Effector memory CD4-positive, alpha-beta T cell (primary cell): ENCODE measurements at places on chromosomes 4 and X.

- H3K27ac ChIP-seq, result no peak overlapping the region
- H3K27me3 ChIP-seq, result no peaks in the 10 kb centered on the region
- no peak for DNase-seq
- no peak overlapping the region for H3K4me3 ChIP-seq
- no peaks in the 10 kb centered on the region for H3K36me3 ChIP-seq
Measured at GRCh38 chr4:58767598-58767997, 1657.4 kb upstream of the IGFBP7 start.

DNA sequence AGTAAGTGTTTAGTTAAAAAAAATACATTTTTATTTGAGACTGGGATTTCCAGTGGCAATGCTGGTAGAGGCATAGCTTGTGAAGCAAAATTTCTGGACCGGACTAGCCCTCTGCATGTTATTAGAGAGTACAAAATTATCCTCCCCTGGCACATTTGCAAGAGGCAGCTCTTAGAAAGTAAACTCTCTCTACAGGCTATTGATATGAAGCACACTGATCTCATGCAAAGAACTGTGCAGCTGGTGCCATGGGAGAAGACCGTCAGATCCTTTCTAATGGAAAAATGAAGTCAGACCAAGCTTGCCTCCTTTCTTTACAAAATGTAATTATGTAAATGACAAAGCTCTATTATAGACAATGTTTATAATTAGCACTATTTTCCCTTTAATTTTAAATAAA is 2717.2 kb downstream of the PCDH7 start:
- no peak for DNase-seq
- no peak overlapping the region for H3K27ac ChIP-seq
- H3K27me3 ChIP-seq, result no peaks in the 10 kb centered on the region

DNA sequence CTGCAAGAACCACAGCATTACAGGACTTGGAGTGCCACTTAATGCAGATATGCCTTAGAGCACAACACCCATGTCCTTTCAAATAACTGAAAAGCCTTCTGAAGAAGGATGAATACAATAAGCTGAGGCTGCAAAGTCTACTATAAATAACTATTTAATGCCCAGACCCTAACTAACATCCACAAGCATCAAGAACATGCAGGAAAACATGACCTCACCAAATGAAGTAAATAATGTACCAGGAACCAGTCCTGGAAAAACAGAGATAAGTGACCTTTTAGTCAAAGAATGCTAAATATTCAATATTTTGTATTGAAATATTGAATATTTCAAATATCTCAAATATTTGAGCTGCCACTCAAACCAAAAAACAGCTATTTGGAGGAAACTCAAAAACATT is 16.9 kb downstream of the ACTRT1 start:
- H3K4me1 ChIP-seq, result no peaks in the 10 kb centered on the region
- no peaks in the 10 kb centered on the region for H3K27me3 ChIP-seq
- no peaks in the 10 kb centered on the region for H3K36me3 ChIP-seq

GRCh38 chrX:149512225-149512885 is 7.2 kb upstream of the IDS start:
- peak; percentile 38 for DNase-seq
- no peaks in the 10 kb centered on the region for H3K27me3 ChIP-seq
- no peak overlapping the region for H3K27ac ChIP-seq
- no peaks in the 10 kb centered on the region for H3K4me1 ChIP-seq
- H3K4me3 ChIP-seq, result no peak overlapping the region
- no peaks in the 10 kb centered on the region for H3K36me3 ChIP-seq

DNA sequence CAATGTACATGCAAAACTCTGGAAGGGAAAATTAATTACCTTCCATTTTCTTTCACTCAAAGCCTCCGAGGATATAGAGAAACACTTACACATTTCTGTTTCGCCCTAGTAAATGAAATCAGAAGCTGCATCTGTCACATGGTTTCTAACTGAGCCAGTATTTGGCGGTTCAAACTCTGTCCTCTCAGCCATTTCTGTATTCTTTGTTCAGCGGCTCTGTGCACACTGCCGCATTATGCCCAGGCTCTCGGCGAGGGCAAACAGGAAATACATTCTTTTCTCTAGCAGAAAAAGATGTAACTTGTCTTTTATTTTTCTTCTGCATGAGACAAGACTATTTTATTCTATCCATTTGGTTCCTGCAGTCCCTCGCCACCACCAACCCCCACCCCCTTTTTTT is 71.4 kb upstream of the GPM6B start:
- no peak overlapping the region for H3K27ac ChIP-seq
- DNase-seq, result no peak
- H3K36me3 ChIP-seq, result no peaks in the 10 kb centered on the region
- no peaks in the 10 kb centered on the region for H3K27me3 ChIP-seq

DNA sequence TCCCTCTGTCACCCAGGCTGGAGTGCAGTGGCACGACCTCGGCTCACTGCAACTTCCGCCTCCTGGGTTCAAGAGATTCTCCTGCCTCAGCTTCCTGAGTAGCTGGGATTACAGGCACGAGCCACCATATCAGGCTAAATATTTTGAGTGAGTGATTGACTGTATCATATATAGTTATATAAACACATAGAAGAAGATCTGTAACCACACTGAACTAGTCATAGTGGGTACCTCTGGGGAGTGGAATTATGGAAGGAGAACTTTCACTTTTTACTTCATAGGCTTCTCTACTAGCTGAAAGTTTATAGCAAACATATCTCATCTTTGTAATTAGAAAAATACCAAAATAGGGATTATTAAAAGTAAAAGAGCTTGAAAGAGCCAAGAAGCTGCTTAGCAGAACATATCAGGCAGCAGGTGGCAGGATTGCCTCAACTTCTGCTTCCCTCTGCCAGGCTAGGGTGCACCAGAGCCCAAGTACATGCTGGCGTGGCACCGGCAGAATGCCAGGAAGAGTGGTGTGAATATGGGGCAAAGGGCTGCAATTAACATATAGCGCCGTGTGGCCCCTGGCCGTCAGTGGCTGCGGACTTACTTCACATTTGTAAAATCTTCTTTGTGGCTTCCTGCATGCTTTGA is 39.5 kb upstream of the CD40LG start:
- H3K4me3 ChIP-seq, result peak overlapping the region; percentile 2
- no peaks in the 10 kb centered on the region for H3K27me3 ChIP-seq
- peak overlapping the region; percentile 55 for H3K27ac ChIP-seq
- no peaks in the 10 kb centered on the region for H3K36me3 ChIP-seq
- H3K4me1 ChIP-seq, result peaks cover 3% of the 10 kb centered on the region
- peak; percentile 34 for DNase-seq

GRCh38 chrX:140710710-140711109 is 1.2 kb downstream of the LINC00632 start:
- no peaks in the 10 kb centered on the region for H3K4me1 ChIP-seq
- H3K27ac ChIP-seq, result no peak overlapping the region

DNA sequence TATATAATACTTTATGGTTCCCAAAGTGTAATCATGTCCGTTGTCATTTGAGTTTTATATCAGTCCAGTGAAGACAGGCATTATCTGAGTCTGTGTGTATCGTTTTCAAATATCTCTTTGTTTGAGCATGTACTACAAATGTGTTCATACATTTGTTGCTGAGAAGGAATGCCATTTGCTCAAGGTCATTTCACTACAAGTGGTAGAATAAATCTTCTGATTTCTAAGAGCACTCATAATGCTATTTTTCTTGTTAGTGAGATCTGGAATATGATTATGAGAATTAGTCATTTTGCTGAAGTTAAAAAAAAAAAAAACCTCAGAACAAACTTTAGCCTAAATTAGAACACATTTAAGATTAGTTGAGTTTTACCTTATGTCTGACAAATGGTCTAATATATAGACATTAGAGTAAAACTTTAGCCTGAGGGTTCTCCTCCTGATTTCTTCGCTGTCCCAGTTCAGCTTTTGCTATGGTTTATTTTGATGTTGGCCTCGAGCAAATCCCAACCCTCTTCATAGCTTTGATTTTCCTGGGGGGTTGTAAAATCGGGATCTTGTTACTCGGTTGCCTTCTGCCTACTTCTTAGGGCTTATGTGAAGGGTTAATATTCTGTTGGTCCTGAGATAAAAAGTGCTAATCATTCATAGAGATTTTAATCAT is 87.1 kb downstream of the TMEM131L start:
- H3K36me3 ChIP-seq, result peaks cover 20% of the 10 kb centered on the region
- H3K27me3 ChIP-seq, result no peaks in the 10 kb centered on the region
- no peak overlapping the region for H3K4me3 ChIP-seq
- H3K4me1 ChIP-seq, result peaks cover 3% of the 10 kb centered on the region
- DNase-seq, result no peak

GRCh38 chr4:149194061-149194460 is 621.6 kb downstream of the IQCM start:
- no peaks in the 10 kb centered on the region for H3K4me1 ChIP-seq
- H3K4me3 ChIP-seq, result no peak overlapping the region
- DNase-seq, result no peak
- no peak overlapping the region for H3K27ac ChIP-seq
- no peaks in the 10 kb centered on the region for H3K36me3 ChIP-seq

GRCh38 chr4:140515423-140515822 is 8.5 kb upstream of the ELMOD2 start:
- no peak overlapping the region for H3K4me3 ChIP-seq
- no peaks in the 10 kb centered on the region for H3K4me1 ChIP-seq
- H3K36me3 ChIP-seq, result no peaks in the 10 kb centered on the region
- H3K27me3 ChIP-seq, result no peaks in the 10 kb centered on the region
- no peak for DNase-seq

DNA sequence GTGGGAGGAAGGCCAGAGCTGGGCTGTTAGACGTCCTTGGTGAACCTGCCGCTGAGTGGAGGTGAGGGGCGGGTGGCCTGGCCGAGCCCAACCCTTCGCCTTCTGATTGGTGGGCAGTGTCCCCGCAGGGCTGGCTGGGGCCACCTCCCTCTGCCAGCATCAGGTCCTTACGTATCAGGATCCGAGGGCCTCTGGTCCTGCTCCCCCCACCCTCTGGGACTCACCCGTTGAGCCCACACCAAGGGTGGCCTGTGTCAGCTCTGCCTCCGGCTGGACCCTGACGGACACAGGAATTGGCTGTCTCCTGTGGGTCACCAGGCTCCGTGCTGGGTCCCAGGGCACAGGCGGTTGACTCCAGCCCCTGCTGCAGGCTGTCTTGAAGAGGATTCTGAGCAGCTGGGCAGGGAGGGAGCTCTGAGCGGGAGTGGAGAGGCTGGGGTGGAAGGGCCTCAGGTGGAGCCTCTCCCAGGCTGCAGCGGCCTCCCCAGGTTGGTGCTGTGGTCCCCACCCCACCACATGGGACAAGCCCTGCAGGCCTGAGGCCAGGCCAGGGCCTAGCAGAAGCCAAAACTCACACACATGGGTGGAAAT is 58.4 kb upstream of the NKX1-1 start:
- no peak overlapping the region for H3K27ac ChIP-seq
- H3K36me3 ChIP-seq, result no peaks in the 10 kb centered on the region
- no peak for DNase-seq
- H3K4me3 ChIP-seq, result no peak overlapping the region
- H3K27me3 ChIP-seq, result peaks cover 6% of the 10 kb centered on the region

- H3K27ac ChIP-seq, result no peak overlapping the region
- no peak for DNase-seq
- H3K36me3 ChIP-seq, result no peaks in the 10 kb centered on the region
- no peaks in the 10 kb centered on the region for H3K4me1 ChIP-seq
- no peak overlapping the region for H3K4me3 ChIP-seq
- H3K27me3 ChIP-seq, result no peaks in the 10 kb centered on the region
Measured at GRCh38 chr4:157076578-157076947, 613 bp downstream of the GLRB start.

GRCh38 chrX:118495061-118495921 is at the start of gene DOCK11:
Gene DOCK11 (plus strand): TSS chrX:118495815. CDS start chrX:118495972, 157 bp downstream.
- H3K4me3 ChIP-seq, result peak within 1 kb of the TSS; percentile 65
- DNase-seq, result peak; percentile 75
- H3K27ac ChIP-seq, result peak within 1 kb of the TSS; percentile 89
- H3K4me1 ChIP-seq, result peaks cover 16% of the 10 kb centered on the region
- no peaks in the 10 kb centered on the region for H3K27me3 ChIP-seq

DNA sequence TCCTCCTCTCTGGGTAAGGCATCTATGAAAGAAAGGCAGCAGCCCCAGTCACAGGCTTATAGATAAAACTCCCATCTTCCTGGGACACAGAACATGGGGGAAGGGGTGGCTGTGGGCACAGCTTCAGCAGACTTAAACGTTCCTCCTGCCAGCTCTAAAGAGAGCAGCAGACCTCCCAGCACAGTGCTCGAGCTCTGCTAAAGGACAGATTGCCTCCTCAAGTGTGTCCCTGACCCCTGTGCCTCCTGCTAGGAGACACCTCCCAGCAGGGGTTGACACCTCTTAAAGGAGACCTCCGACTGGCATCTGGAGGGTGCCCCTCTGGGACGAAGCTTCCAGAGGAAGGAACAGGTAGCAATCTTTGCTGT is 89.9 kb downstream of the EFHC2 start:
- peak overlapping the region; percentile 53 for H3K27ac ChIP-seq
- no peaks in the 10 kb centered on the region for H3K36me3 ChIP-seq
- peaks cover 8% of the 10 kb centered on the region for H3K4me1 ChIP-seq
- no peak overlapping the region for H3K4me3 ChIP-seq
- H3K27me3 ChIP-seq, result no peaks in the 10 kb centered on the region
- no peak for DNase-seq

DNA sequence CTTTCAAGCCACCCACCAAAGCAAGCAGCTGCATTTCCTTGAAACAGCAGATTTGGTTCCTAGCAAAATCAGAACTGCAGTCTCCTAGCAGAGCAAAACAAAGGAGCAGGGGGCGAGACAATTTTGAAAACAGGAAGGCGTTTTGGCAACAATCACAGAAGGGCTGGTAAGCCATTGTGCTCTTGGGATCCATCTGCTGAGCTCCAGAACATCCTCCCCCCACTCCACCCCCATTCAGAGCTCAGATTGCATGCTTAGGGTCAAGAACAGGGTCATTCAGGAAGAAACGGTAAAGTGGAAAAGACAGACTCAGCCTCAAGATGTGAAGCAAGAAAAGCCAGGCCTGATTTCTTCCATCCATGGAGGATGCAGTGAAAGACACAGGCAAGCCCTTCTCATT is 7.6 kb upstream of the PCDH19 start:
- H3K4me1 ChIP-seq, result no peaks in the 10 kb centered on the region
- H3K27me3 ChIP-seq, result no peaks in the 10 kb centered on the region
- no peak overlapping the region for H3K27ac ChIP-seq
- H3K4me3 ChIP-seq, result no peak overlapping the region
- no peaks in the 10 kb centered on the region for H3K36me3 ChIP-seq

DNA sequence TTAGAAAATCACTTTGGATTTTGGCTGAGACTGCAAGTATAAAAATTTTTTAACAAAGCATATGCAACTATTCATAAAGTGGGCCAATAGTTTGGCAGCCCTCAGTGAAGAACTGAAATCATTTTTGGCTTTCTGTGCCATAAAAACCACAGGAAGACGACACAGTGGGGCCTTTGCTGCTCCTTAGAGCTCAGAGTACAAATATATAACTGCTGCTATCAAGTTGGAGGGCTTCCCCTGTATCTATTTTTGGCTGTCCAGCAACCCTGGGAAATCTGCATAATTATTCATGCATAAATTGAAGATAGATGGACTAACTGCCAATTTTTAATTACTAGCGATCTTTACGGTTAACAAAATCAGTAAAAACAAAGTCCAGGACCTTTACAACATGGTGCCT is 51.5 kb upstream of the FTHL17 start:
- H3K4me3 ChIP-seq, result no peak overlapping the region
- no peaks in the 10 kb centered on the region for H3K27me3 ChIP-seq
- no peaks in the 10 kb centered on the region for H3K36me3 ChIP-seq
- no peak for DNase-seq
- H3K4me1 ChIP-seq, result no peaks in the 10 kb centered on the region

GRCh38 chr4:61431131-61431530 is 231.0 kb downstream of the ADGRL3 start:
- no peaks in the 10 kb centered on the region for H3K36me3 ChIP-seq
- no peak overlapping the region for H3K27ac ChIP-seq
- H3K4me3 ChIP-seq, result no peak overlapping the region

- DNase-seq, result no peak
- peaks cover 26% of the 10 kb centered on the region for H3K4me1 ChIP-seq
- no peak overlapping the region for H3K4me3 ChIP-seq
- no peak overlapping the region for H3K27ac ChIP-seq
- no peaks in the 10 kb centered on the region for H3K36me3 ChIP-seq
- H3K27me3 ChIP-seq, result no peaks in the 10 kb centered on the region
Measured at GRCh38 chrX:9336456-9336855, 128.4 kb upstream of the TBL1X start.
